ENCODE measurements at places on chromosomes 1 and 21. TPM values are rescaled to one million over a fixed set of nuclear protein-coding genes. Genes with fewer than 3 reads are reported as not detected.

GRCh38 chr1:40780678-40781607, 2.6 kb upstream of the KCNQ4 start:
- no peak for DNase-seq

IQCC gene
- 7.9 TPM for polyA plus RNA-seq

HLX gene
- polyA plus RNA-seq, result 9.0 TPM

GRCh38 chr21:15928196-15928595, 198.4 kb downstream of the USP25 start:
- no peak for DNase-seq

OR2T4 gene
- polyA plus RNA-seq, result not detected

GRCh38 chr1:227776331-227776771, 39.1 kb upstream of the PRSS38 start:
- no peak for DNase-seq

DNA sequence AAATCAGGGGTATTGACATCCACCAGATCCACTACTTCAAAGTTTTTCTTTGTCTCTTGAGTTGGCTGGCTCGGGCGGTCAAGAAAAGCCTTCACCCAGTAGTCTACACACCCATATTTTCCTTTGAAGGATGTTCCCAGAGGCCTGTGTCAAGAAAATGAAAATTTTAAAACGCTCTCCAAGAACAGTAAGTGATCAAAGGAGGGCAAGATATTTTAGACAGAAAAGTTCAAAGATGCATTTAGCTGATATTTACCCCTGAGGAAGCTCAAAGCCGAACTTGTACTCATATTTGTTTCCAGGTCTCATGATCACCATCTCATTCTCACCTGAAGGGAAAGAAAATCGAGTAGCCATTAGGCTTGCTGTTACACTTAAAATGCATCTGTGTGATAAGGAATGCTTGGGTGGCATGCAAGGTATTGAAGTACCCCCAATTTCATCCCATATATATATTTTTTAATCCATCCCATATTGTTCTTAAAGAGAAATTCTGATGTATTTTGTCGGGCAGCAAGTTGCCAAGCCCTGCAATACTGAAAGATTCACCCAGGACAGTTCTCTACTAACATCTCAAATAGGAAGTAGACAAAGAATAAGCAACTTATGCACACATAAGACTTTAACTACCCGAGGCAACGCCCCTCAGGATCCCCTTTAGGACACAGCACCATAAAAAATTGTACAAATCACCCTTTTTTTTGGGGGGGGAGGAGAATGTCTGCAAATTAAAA, 1.1 kb downstream of the TXNIP start:
- no peak for DNase-seq

Measured in right renal pelvis (tissue), 4 donors.